Thymus (tissue), 14 donors: ENCODE measurements at places on chromosomes 2 and 18.

- DNase-seq, result no peak
Measured at GRCh38 chr2:218331745-218332144, 24.9 kb upstream of the CATIP start.

GRCh38 chr2:16853088-16853487 is 187.5 kb upstream of the CYRIA start:
- no peak for DNase-seq

- DNase-seq, result peak; percentile 69
Measured at GRCh38 chr2:226800941-226801784, 1.5 kb upstream of the IRS1 start.

DNA sequence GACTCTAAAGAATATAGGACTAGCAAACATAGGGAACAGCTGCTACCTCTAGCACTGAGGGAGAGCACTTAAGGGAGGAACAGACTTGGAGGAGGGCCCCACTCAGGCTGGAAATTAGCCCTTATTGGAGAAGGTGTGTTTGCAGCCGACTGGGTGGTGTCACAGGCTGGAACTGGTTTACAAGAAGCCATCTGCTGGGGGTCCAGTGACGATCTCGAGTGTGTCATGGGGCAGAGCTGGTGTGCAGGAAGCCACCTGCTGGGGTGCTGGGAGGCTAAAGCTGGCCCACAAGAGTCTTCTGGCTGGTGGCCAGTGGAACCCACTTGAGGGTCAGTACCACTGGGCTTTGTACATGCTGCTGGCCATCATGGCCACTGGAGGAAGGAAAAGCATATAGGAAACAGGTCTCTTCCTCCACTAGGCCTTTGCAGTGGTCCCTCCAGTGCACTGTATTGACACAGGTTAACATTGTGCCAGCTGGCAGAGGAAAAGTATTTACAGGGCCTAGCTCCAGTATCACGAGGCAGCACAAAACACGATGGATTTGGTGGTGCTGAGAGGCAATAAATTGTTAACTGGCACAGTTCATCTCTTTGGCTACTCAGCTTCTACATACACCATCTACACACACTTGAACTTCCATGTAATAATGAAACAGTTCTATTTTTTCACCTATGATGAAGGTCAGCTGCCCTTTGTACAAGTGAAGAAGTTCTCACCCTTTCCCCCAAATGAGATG is 43.6 kb downstream of the MAP3K20 start:
- DNase-seq, result no peak

DNA sequence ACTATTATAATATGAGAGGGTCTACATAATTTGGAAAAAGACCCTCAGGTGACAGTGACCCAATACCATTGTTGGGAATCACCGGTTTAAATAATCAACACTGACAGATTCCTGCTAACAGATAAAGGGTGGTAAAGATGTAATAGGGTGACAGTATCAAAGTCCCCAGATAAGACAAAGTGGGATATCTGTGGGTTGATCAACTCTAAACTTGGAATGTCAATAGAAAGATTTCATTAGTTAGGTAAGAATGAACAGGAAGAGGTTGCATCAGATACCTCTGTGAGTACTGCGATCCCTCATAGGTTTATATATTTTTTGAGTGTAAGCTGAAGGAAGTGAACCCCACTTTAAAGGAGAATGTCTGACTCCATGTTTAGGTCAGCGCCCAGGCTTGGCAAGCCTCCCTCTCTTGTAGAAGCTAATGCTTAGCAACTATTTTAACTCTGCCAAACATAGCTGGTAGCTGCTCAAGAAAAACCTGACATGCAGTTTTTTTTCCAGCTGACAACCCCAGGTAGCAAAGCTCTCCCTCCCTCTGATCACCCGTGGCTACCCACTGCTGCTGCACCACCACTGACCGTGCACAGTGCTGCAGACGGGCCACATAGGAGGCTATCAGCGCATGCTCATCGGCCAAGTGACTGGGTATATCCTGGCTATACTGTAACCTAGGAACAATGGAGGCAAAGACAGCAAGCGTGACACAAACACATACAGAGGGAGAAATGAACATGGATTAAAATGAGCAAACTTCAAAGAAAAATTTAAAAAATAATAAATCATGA is 113.3 kb upstream of the DNMT3A start:
- DNase-seq, result no peak

GRCh38 chr2:231604685-231605606 is 12.3 kb downstream of the TEX44 start:
- DNase-seq, result peak; percentile 88

GRCh38 chr2:47719099-47719498 is 63.8 kb upstream of the MSH6 start:
- no peak for DNase-seq

DNA sequence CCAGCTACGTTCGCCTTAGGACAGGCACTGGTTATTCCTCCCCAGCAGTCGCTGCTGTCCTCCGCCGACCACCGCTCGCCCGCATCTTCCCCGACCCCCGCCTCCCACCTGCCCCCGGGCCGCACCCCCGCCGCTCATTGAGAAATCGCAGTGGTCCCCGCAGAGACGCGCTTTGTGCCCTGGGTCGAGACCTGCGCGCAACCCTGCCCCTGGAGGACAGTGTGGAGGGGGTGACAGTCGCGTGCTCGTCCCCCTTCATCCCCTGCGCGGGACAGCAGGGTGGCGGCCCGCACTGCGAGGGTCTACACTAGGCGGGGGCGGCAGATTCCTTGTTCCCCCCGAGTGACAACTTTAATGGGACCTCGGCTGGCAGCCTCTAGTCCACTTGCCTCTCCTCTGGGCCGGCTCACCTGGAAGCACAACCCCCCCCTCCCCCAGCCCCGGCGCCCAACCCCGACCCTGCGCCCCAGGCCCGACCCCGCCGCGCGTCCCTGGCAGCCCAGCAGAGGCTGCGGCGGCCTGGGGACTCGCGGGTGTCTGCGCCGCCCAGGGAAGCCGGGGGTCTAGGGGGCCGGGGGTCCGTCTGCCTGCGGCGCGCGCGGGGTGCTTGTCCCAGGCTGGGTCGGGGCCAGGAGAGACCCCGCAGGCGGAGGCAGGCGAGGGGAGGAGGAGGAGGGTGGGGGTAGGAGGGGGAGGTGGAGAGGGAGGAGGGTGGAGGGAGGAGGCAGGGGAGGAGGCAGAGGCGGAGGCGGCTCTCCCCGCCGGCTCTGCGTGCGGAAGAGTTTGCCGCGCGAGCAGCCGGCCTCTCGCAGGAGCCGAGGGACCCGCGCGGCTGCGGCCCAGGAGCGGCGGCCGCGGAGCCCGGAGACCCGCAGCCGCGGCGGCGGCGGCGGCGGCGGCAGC is at the start of gene NPAS2:
NPAS2 (plus strand) TSS at position 770 of the 903 bp plus-strand sequence. CDS start 84,616 bp downstream, outside the sequence.
- no peak for DNase-seq

DNA sequence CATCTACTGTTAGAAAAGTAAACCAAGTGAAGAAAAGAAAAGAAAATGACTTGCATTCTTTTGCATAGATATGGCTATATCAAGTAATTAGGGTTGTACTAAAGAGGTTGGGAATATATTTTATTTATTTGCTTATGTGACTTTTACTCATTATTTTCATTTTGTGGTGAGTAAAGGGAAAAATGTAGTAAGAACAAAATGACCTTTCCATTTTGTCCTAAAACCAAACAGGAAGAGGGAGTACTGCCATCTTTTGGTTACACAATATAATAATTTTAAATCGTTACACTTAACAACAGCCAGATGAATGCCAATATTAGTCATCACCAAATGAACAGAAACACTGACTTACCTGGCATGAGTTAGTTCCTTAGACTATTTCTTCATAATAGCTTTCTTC is 47.3 kb upstream of the NDUFV2 start:
- DNase-seq, result no peak

DNA sequence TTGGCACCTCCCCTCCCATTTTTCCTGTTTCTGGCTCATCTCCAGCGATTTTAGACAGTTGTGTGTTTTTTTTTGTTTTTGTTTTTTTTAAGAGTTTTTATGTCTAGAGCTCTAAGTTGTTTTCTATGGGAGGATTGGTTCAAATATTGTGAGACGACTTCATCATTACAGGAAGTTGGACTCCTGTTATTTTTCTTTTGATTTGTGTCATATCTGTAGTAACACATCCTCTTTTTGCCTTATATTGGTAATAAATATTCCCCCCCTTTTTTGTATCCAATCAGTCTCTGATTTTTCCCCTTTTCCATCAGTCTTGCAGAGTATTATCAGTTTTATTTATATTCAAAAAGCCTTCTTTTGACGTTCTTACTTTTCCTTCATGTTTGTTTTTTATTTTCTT is 89.0 kb downstream of the KIAA1328 start:
- no peak for DNase-seq

- DNase-seq, result no peak
Measured at GRCh38 chr18:45066886-45067285, 386.2 kb downstream of the SETBP1 start.

DNA sequence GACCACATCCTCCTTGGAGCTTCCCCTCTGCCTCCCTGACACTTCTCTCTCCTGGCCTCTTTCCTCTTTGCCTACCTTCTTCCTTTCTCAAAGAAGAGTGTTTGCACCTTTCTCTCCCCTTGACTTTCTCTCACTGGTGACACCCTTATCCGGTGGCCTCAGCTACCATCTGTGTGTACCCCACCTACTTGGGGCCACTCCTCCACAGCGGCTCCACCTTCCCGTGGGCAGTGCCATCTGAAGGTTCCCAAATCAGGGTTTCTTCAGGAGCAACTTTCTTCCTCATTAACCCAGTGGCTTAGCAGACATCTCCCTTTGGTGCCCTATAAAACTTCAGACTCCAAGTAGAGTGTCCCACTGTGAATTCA is 5.3 kb upstream of the NCL start:
- DNase-seq, result no peak
